ENCODE measurements at places on chromosomes 3 and 15.
A peak's percentile ranks its signal among the peaks of the same experiment; 100 is the strongest.

GRCh38 chr3:12984023-12984823, 89.0 kb downstream of the IQSEC1 start:
- peak; percentile 76 for DNase-seq

DNA sequence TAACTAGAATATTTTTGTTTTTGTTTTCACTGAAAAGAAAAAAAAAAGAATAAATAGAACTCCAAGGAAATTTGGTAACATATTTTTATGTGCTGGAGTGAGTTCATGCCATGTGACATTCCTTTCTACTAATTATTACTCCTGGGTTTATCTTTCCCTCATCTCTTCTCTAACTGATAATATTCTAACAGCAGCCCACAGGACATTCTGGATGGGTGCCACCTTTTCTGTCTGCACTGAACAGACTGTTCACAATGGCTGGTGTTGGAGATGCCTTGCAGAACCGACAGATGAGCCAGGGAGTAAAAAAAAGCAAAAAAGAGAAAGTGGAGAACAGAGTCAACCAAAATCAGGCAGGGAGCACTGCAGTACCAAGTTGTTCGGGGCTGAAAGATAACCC, 151.3 kb downstream of the OR4M2 start:
- no peak for DNase-seq

- DNase-seq = no peak
These were observed 217.3 kb upstream of the GOLIM4 start for GRCh38 chr3:168312984-168313383.

GRCh38 chr15:36808411-36809160, 229.2 kb downstream of the CDIN1 start:
- DNase-seq = no peak

DNA sequence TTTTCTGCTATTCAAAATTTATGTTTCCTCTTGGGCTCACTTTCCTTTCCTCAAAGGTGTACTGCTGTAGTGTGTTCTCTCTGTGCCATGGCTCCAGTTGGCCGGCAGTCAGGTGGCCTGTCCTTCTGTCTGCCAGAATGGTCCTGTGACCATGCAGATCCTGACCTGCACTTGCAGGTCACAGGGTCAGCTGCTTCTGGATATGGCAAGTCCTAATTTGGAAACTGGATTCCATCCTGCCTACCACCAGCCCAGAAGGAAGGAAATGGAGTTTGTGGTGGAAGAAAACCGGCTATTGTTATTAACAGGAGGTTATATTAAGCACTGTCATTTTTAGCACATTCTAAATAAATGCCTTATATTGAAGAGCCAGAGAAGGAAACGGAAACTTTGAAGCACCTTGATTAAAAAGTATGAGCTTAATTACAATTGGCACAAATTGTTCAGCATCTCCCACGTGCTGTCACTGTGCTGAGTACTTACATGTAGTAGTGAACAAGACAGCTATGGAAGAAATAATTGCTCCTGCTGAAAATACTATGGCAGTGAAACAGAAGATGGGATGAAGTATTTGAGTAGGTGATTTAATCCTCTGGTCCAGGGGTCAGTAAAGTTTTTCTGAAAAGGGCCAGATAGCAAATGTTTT, 362.8 kb downstream of the PTPRG start:
- no peak for DNase-seq

GRCh38 chr15:48722764-48723661, 77.5 kb upstream of the FBN1 start:
- peak; percentile 66 for DNase-seq

DNA sequence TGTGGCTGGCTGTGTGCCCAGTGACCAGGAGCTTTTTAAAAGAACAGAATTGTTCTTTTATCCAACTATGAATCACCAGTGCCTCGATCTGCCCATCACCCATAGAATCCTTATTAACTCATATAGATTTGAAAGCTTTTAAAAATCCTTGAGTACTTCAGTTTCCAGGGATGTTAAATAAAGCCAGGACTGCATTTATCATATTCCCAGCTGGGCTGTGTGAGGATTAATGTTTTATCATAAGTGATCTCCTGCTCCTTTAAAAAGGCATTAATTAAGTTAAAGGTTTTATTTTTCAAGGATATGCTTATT, 234.0 kb downstream of the MYRIP start:
- DNase-seq = no peak

GRCh38 chr3:32181796-32182195, 56.7 kb upstream of the CMTM8 start:
- no peak for DNase-seq

Measured in AG08396 (cell line).